Epithelial cell of proximal tubule (primary cell): ENCODE measurements at places on chromosomes 2 and 18.

- no peak for DNase-seq
These were observed 37.8 kb downstream of the PCBP1 start for GRCh38 chr2:70124983-70125480.

DNA sequence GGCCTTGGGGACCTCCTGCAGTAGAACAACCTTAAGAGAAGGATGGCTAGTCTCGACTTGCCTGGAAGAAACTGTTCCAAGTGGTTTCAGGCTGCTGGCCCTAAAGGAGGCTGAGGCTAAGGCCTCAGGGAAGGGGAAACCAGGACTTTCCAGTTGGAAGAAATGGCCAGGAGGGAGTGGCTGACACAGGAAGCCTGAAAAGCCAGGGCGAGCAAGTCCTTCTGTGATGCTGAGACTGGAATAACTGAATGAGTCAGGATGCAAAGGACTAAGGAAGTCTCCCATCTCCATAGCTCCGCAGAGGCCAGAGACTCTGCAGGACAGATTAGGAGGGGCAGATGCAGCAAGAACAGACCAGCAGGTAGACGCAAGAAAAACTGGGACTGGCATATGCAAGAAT, 7.4 kb downstream of the HTRA2 start:
- DNase-seq, result no peak

GRCh38 chr2:161571051-161571429, 53.2 kb upstream of the SLC4A10 start:
- no peak for DNase-seq

DNA sequence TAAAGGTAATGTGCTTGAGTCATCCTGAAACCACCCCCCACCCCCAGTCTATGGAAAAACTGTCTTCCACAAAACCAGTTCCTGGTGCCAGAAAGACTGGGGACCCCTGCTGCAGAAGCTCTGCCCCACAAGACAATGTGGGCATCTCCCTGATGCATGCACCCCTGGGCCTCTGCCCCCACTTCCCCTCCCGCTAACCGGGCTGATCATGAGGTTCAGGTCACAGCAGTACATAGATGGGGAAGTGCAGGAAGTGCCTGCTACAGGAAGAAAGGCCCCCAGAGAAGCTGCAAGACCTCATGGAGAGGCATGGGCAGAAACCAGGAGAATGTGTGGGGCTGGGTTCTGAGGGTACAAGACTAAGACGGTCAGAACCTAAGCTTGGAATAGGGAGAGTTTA, 243.4 kb upstream of the ID2 start:
- no peak for DNase-seq

DNA sequence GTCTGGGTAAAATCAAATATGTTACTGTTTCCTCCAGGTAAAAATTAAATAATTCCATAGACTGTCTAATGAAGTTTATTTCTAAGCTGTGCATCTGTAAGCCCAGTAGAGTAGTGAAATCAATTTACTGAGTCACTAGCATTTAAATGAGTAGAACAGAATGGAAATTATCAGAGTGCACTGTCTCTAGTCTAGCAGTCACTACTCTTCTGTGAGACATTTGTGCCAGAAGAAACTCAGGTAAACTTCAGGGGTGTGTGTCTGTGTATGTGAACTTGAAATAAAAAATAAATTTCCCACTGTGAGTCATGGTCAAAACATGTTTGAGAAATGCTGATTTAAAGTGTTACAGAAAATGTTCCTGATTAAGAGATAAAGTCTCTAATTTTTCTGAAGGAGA, 146.4 kb downstream of the RIF1 start:
- DNase-seq, result no peak

GRCh38 chr2:129388870-129389269, 590.6 kb upstream of the RAB6C start:
- DNase-seq, result no peak

DNA sequence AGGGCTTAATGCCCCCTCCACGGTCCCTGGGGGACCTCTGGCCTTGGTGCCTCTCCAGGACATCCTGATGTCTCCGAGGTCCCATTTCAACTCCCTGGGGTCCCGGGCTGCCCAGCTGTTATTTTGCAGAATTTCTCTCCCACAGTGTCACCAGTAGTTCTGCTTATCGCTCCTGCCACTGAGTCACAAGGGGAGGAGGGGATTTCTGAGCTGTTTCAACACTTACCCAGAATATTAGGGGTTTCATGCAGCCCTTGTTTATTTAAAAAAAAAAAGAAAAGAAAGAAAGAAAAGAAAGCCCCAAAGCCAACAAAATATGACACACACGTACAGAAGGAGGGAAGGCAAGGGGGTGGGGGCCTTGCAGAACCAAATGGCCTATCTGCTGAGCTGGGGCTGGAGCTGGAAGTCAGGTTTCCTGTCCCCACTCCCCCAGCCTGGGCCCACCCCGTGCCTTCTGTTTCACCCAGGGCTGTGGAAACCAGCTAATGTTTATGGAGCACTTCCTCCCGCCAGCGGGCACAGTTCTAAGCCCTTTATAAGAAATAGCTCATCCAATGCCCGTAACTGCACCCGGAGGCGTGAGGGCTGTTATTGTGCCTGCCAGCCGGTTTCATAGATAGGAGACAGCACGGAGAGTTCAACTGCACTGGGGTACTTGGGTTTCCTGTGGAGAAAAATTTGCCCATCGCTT, 8.4 kb upstream of the ARID5A start:
- no peak for DNase-seq

GRCh38 chr2:85926931-85927661, 38.3 kb upstream of the ST3GAL5 start:
- DNase-seq, result no peak

GRCh38 chr2:45741161-45741850, 89.8 kb downstream of the PRKCE start:
- no peak for DNase-seq

GRCh38 chr18:43192408-43192807, 76.9 kb upstream of the RIT2 start:
- DNase-seq, result no peak

GRCh38 chr2:212994976-212995375, 156.4 kb downstream of the IKZF2 start:
- no peak for DNase-seq

DNA sequence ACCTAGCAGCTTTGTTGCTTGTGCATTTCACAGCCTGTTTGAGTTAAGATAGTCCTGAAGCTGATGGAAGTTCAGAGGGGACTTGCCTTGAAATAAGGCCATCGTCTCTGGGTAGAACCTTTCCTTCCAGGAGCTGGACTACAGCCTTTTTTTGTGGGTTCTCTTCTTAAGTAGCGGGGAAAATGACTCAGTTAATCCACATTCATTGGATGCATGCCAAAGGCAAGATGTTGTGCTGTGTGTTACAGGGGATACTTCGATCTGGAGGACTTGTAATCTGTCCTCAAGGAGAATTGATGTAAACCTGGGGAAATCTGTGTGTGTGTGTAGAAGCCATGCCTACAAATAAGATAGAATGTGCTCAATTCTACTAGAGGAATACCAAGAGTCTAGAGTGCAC, 46.8 kb downstream of the RPIA start:
- DNase-seq, result no peak

- no peak for DNase-seq
These were observed 64.3 kb downstream of the NFATC1 start for GRCh38 chr18:79459946-79460480.

GRCh38 chr2:190564838-190565237, 30.3 kb upstream of the NEMP2 start:
- DNase-seq, result no peak

DNA sequence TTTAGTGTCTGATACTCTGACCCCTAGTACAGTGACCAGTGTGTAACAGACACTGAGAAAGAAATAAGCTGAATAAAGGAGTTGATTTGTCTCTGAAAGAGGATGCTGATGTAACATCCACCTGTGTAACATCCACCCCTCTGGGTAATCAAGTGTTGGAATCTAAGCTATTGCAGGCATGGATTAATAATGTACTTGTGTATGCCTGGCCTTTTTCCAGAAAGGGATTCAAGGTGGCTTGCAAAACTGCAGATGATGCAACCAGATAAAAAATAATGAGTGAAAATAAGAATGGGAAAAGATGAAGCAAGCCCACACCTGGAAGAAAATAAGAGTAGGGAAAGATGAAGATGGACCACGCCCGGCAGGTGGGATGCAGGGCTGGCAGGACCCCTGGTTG, 48.2 kb upstream of the FOXI3 start:
- peak; percentile 20 for DNase-seq

DNA sequence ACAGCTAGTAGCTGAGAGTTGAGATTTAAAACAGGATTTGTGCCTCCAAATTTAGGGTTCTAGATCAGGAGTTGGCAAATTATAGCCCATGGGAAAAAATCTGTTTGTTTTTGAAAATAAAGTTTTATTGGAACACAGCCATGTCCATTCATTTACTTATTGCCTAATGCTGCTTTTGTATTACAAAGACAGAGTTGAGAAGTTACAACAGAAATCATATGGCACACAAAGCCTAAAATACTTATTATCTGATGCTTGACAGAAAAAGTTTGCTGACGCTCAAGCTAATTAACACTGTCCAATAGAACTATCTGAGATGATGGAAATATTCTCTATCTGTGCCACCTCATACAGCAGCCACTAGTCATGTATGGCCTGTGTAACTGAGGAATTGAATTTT, 229.1 kb upstream of the RASGRP3 start:
- no peak for DNase-seq

DNA sequence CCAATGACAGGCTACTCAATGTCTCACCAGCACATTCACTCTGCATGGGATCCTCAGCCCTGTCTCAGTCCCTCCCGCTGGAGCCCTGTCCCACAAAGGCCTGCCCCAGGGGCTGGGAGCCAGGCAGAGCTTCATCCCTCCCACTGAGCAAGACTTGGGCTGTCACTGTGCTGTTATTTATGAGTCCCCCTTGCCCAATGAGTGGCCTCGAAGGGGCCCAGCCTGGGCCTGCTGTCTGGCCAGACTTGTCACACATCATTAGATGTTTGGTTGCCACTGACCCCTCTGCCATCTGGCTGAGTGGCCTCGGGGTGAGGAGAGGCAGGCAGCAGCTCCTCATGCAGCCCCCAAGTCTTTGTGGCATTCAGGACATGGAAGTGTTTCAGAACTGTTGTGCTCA, 330.6 kb upstream of the SKOR2 start:
- no peak for DNase-seq

GRCh38 chr18:70365361-70365760, 76.5 kb downstream of the SOCS6 start:
- DNase-seq, result no peak

GRCh38 chr2:160522951-160523710, 29.5 kb upstream of the RBMS1 start:
- no peak for DNase-seq

- no peak for DNase-seq
These were observed 29.0 kb downstream of the SLC1A4 start for GRCh38 chr2:65018141-65018582.

DNA sequence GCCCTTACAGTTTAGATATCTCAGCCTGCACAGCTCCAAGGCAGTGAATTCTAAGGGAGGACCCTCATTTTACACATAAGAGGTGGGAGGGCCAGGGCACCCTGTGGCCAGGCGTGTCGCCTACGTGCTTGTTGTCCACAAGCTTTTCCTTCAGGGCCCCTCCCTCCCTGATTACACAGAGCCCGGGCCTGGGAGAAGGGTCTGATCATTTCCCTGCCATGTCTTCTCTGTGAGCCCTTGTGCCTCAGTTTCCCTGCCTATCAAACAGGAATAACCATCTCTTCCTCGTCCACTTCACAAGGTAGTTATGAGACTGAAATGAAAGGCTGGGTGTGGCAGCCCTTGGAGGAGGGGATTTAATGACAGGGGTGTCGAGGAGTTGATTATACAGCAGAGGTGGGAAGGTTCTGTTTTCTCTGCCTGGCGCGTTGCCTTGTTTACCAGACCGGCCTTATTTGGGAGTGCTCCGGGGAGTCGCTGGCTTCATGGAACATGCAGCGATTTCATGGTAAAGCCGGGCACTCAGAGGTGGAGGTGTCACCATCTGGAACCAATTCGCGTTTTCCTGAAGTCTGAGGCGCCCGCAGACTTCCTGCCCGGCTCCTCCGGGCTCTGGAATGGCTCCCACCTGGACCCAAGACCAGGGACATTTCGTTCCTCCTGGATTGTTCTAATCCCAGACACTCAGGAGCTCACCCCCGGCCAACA, 208.9 kb downstream of the KLHL29 start:
- no peak for DNase-seq

DNA sequence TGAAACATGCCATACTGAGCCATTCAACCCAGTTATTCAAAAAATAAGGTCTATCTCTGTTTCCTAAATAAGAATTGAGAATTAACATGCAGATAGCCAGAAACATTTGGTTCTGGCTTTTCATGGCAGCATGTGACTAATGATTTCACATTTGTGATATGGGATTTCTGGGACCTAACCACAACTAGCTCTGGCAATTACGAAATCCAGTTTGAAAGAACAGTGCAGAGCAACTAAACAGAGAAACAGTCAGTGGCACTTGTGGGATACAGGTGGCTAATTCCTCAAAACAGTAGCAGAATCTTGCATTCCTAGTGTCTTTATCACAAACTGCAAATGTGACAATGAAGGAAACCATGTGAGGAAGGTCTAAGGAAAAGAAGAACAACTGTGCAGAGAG, 637.8 kb upstream of the CHAC2 start:
- peak; percentile 98 for DNase-seq

- DNase-seq, result no peak
These were observed 104.6 kb downstream of the PTPN4 start for GRCh38 chr2:119864318-119864717.

DNA sequence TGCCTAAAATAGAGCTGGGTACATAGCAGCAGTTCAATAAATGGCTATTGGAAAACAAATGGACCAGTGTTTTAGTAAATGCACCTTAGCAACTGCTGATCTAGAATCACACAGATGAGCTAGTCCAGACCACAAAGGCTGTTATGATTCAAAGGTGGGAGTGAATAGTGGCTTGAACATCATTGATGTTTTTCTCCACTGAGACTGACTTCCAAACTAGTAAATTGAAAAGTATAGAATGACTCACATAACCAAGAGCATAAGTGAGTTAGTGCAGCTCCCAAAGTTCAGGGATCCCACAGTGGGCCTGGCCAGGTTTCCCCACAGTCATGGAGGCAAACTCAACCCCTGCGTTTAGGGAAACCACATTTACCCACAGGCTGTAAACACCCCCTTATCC, 106.7 kb upstream of the YPEL5 start:
- DNase-seq, result no peak

DNA sequence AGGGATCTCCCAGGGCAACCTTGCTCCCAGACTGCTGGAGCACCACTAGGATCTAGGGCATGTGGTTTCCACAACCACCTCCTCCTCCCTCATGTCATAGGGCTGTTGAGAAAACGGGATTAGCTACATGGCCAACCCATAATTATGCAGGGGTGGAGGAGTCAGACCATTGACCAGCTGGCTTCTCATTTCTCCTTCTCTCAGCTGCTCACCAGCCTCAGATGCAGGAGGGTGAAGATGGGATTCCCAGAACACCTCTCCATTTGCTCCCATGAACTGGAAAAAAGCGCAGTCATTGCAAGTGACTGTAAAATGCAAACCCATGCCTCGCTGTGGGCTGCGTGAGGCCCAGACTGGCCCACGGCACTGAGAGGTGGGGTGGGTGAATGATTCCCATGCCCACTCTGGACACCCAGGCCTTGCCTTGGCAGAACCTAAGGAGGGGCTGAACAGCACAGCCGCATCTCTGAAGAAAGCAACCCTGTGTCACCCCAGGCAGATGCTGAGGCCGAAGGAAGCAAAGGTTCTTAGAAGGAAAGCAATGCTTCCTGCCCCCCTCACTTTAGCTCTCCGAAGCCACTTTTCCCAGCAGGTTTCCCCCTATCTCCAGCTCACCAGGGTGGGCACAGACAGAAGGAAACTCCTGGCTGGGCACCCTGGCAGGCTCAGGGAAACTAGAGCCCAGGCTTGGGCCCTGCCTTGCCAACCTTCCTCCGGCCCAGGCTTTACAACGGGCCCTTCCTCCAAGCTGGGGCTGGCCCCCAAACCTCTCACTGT, 69.6 kb upstream of the RTN4 start:
- no peak for DNase-seq

- DNase-seq, result no peak
These were observed 44.6 kb downstream of the HEATR5B start for GRCh38 chr2:37039580-37039979.
